ENCODE measurements at places on chromosomes 11 and 22. TPM values are rescaled to one million over a fixed set of nuclear protein-coding genes. Genes with fewer than 3 reads are reported as not detected.

OR51A7 gene
- polyA plus RNA-seq, result not detected

DNA sequence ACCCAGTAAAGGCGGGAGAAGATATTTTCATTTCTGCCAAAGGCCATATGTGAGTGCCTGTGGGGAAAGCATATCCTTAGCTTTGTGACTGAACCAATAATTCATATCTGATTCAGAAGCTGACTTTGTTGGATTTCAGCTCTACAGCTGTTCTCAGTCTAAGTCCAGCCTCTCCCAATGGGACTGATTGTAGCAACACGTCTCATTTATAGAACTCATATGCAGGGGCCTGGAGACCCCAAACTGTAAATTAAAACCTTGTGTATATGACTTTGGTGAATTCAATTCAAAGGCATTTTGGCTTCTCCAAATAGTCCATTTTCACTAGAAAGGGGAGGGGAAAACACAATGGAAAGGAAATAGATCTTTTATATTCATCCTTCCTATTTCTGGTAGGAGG, 250.4 kb upstream of the SORL1-AS1 start:
- no peak for DNase-seq

- no peak for DNase-seq
Observed at GRCh38 chr22:26576026-26576680, 13.8 kb downstream of the TPST2 start.

- DNase-seq, result no peak
Observed at GRCh38 chr11:44817207-44817949, 90.6 kb downstream of the TSPAN18 start.

DNA sequence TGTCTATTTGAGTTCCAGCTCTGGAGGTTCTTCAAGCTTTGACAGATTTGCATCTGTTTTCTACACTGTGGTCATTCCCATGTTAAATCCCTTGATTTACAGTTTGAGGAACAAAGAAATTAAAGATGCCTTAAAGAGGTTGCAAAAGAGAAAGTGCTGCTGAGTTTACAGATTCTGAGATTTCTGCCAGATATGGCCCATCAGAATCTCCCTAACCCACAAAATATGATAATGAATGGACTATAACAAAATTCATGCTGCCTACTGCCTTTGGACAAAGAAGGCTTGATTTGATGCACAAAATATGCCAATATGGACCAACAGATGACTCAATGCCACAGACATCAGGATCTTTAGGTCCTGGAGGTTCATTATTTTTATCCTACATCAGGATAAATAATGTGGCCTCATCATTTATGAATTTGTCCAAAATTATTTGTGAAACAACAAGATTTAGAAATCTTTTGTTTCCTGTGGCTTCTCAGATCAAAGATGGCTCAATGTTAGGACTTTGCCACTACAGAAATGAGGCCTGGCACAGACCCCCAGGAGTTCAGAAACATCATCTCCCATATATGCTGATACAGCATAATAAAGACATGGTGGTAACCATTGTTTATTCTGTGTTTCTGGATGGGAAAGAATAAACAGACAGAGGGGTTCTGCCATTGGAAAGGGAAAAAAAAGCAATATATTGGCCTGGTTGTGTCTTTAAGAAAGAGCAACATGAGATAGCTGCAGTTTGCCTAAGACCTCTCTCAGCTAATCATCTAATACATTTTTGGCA, 6.7 kb downstream of the OR5AN1 start:
- no peak for DNase-seq

MAP6 gene
- 0.16 TPM for polyA plus RNA-seq

DNA sequence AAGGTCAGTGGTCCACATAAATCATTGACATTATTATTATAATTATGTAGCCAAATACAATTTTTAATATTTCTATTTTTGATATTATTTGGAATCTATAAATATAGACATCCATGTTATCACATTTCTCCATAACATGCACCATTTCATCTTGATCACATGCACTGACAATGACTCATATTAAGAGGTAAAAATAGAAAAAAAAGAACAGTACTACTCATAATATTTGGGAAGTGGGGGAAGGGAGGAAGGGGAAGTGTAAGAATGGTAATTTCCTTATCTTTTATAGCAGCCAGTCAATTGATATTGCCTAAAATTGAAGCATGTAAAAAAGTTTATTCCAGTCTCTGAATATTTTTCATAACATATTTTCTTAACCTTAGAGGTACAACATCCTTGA, 72.3 kb downstream of the ADM start:
- no peak for DNase-seq

DNA sequence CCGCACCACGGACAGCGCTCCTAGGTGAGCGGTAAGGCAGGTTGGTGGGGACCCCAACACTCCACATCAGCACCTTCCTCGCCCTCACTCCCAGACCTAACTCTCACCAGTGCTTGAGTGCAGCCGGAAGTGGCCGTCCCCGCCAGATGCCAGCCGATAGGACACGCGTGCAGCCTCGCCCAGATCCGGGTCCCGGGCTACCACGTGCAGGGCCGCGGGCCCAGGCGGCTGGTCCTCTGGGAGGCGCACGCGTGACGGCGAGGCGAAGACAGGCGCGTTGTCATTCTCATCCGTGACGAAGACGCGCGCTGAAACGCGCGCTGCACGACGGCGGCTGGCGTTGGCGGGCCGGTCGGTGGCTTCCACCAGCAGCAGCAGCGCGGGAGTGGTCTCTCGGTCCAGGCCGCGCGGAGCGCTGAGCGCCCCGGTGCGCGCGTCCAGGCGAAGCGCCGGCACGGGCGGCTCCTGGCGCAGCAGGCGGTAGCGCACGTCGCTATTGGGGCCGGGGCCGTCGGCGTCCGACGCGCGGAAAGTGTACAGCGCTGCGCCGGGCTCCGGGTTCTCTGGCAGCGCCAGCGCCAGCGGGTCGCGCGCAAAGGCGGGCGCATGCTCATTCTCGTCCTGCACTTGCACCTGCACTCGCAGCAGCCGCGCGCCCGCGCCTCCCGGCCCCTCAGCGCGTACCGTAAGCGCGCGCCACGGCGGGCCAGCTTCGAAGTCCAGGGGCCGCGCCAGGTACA, 10.8 kb upstream of the TPP1 start:
- no peak for DNase-seq

DDIAS gene
- polyA plus RNA-seq, result 8.6 TPM

DNA sequence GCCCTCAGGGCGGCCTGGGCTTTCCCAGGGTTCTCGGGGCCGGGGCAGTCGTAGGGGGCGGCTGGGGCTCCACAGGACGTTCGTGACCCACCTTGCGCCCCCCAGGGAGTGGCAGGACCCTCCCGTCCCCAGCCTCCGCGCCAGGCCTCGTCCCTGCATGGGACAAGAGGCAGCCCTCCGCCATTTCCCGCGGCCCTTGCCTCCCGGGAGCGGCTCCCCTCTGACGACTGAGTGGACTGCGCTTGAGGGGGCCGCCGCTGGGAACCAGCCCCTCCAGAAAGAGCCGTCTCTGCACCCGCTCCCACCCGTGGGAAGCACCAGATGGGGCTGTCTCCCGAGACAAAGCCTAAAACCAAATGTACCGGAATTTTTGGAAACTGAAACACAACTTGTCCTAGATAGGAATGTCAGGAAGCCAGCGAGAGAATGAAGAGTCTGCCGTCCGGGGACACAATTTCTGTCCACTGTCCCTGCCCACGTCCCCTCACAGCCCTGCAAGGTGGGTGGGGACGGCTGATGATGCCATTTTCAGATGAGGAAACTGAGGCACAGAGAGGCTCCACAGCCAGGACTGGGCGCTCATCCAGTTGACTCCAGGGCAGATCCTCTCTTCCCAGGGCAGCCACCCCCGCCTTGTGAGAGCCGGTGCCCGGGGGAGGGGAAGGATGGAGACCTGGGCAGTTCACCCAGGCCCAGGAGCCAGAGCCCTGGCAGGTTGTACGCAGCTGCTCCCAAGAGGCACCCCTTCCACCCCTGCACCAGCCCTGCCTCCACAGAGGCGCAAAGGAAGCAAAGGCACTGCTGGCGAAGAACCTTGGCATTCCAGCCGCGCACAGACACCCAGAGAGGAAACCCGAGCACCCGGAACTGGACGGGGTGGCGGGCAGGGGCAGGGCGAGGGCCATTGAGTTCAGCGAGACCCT, 18.1 kb upstream of the PICK1 start:
- no peak for DNase-seq

ANKK1 gene
- polyA plus RNA-seq, result 0.26 TPM

- no peak for DNase-seq
Observed at GRCh38 chr22:28903729-28904128, 20.4 kb downstream of the ZNRF3 start.

GRCh38 chr11:130706572-130706971, 209.7 kb downstream of the SNX19 start:
- DNase-seq, result no peak

ACRV1 gene
- not detected for polyA plus RNA-seq

- peak; percentile 31 for DNase-seq
Observed at GRCh38 chr11:110092515-110093406, at the start of gene ZC3H12C. ZC3H12C (plus strand) TSS chr11:110093392; CDS start chr11:110093412, 20 bp downstream.

OR52K1 gene
- not detected for polyA plus RNA-seq

DNA sequence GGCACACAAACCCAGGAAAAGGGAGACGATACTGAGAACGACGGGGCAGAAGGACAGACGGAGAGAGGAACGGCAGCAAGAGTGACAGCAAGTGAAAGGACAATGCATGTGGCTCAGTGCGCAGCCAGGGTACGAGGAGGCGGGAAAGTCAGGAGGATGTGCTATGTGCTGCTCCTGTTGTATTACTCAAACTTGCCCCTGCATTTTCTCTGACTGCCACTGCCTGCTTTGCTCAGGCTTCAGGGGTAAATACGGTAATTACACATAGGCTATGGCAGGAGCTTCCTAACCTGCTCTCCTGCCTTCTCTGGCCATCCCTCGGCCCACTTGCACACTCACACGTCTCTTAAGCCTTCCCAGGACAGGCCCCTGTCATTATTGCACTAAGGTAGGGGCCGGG, 94.8 kb downstream of the FEZ1 start:
- no peak for DNase-seq

DNA sequence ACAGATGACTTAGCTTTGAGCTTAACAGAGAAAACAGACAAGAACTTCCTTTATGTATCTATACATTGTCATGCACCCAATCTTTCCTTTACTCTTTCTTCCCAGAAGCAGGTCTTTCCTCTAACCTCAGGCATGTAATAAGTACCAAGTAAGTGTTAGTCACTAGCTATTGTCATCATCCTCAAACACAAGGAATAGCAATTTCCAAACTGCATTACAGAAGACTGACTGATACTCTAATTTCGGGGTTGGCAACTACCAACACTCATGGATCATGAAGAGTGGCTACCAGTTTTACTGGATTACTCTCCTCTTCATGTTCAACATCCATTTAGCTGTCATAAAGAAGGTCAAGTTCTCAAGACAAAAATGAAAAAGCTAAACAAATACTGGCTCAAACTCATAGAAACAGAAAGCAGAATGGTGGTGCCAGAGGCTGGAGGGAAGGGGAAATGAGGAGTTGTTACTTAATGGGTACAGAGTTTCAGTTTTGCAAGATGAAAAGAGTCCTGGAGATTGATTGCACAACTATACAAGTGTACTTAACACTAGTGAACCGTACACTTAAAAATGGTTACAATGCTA, 111.6 kb downstream of the SIK3 start:
- peak; percentile 54 for DNase-seq

DNA sequence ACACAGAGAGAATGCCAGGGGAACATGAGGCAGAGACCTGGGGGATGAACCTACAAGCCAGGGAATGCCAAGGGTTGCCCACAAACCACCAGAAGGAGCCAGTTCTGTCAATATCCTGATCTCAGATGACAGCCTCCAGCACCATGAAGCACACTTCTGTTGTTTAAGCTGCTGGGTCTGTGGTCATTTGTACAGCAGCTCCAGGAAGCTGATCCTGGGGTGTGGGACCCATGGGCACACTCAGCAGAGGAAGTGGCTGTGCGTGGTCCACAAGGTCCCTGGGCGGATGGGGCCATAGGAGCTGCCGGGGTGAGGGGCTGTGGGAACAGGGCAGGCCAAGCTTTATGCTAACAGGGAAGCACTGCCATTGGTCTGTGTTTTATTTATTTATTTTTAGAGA, 12.1 kb downstream of the PPM1F start:
- no peak for DNase-seq

- no peak for DNase-seq
Observed at GRCh38 chr11:75589933-75590332, 27.9 kb downstream of the SERPINH1 start.

TPH1 gene
- polyA plus RNA-seq, result not detected

C11orf86 gene
- polyA plus RNA-seq, result not detected

GRCh38 chr11:110565357-110566336, 135.9 kb downstream of the FDX1 start:
- no peak for DNase-seq

C11orf24 gene
- polyA plus RNA-seq, result 43.2 TPM

DNA sequence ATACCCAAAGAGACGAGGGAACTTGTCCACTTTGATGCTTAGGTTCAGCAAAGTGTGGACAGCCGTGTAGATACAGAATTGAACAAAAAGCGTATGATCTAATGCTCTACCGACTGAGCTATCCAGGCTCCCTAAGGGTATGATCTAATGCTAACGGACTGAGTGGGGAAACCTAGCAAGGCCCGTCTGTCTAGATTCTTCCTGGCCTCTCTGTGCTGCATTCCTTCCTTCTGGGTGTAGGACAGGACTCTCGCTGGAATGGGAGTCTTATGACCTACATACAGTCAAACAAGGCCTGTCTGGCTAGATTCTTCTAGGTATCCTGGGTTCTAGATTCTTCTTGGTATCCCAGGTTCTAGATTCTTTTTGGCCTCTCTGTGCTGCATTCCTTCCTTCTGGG, 8.4 kb upstream of the SLC15A3 start:
- no peak for DNase-seq

DNA sequence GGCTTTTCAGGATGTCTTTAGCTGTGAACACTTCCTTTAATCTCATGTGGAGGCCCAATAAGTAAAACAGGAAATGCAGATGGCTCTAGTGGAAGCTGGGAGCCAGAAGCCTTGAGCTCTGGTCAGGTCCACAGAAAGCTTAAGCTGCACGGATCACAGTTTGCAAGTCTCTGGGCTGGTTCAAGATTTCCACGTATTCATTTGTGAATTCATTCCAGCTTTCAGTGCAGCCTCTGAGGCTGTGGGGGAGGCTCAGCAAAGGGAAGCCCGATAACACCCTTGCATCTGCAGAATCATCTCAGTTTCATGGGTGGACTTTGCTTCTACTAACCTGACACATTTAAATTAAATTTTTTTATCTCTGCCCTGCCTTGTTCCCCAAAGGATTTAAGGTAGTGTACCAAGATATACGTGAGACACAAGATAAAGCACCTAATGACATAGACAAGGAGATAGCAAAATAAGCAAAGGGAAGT, 65.6 kb downstream of the ISX start:
- no peak for DNase-seq

DNA sequence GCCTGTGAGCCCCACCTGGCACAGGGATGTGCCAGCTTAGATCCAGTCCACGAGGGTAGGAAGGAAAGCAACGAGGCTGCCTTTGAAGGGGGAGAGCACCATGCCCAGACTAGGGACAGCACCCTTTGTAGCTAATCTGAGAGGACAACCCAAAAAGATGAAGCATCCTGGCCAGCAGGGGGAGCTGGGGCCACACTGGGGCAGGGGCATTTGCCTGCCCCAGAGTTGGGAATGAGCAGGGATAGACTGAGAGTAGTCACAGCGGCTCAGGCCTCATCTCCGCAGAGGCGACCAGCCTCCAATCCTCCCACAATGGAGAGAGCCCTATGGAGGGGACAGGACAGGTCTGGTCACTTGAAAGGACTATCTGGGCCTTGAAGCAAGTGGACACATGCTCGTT, 16.4 kb downstream of the LMO1 start:
- no peak for DNase-seq

All from naive B cell (primary cell).